GM03348 (cell line): ENCODE measurements at places on chromosomes 7 and 10.

GRCh38 chr7:43648473-43649406, 65.8 kb downstream of the STK17A start:
- DNase-seq, result peak; percentile 43

GRCh38 chr10:112184379-112184778, 814 bp upstream of the GPAM start:
- no peak for DNase-seq

- no peak for DNase-seq
These were observed 72.4 kb downstream of the REEP3 start for GRCh38 chr10:63593576-63593975.

- DNase-seq, result no peak
These were observed 20.6 kb downstream of the PITRM1 start for GRCh38 chr10:3151889-3152565.

GRCh38 chr7:128456255-128456725, 612 bp downstream of the HILPDA start:
- no peak for DNase-seq

DNA sequence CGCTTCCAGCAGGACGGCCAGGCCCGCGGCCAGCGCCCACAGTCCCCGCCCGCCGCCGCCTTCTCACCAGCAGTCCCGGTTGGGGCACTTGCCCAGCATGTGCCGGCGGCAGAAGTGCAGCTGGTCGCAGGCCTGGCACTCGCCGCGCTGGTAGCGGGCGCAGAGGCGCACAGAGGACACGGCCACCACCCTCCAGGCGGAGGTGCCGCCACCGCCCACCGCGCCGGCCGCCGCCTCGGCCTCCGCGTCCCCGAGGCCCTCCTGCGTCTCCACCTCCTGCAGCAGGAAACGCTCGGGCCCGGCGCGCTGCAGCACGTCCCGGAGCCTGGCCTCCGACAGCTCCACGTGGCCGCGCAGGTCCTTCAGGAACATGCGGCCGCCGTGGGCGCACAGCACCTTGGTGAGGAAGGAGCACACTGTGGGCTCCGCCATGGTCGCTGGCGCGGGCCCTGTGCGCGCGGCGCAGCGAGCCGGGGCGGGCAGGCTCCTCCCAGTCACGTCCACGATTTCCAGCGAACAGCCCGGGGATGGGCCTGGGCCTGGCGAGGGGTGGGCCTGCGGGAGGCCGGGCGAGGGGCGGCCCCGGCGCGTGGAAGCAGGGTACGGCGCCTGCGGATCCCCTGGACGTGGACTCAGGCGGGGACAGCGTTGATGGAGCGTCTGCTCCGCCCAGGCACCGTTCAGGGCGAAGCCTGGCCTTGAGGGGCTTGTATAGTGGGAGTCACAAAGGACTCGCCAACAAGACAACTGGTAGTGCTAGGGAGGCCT, at the start of gene ZC3HAV1L:
ZC3HAV1L (minus strand) TSS at position 457 of the 768 bp plus-strand sequence; CDS start at position 432, 25 bp downstream.
- peak; percentile 95 for DNase-seq

DNA sequence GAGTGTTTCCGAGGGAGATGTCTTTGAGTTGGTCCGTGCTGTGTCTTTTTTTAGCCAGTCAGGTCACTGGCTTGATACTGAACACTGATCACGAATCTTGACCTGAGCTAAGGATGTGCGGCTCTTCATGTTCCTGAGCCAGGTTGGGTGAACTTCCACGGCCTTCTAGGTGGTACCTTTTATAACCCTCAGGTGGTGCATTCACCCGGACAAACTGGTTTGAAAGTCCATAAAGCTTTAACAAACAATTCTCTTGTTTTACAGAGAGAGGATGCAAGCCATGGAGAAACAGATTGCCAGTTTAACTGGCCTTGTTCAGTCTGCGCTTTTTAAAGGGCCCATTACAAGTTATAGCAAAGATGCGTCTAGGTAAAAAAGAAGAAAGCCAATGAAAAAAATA, 229.5 kb downstream of the ARHGAP21 start:
- no peak for DNase-seq

- no peak for DNase-seq
These were observed 17.8 kb downstream of the ARHGAP22 start for GRCh38 chr10:48587101-48587500.

GRCh38 chr7:25894002-25894901, 257.7 kb upstream of the NFE2L3 start:
- DNase-seq, result no peak

GRCh38 chr7:85630904-85631600, 444.2 kb upstream of the SEMA3D start:
- DNase-seq, result peak; percentile 6

DNA sequence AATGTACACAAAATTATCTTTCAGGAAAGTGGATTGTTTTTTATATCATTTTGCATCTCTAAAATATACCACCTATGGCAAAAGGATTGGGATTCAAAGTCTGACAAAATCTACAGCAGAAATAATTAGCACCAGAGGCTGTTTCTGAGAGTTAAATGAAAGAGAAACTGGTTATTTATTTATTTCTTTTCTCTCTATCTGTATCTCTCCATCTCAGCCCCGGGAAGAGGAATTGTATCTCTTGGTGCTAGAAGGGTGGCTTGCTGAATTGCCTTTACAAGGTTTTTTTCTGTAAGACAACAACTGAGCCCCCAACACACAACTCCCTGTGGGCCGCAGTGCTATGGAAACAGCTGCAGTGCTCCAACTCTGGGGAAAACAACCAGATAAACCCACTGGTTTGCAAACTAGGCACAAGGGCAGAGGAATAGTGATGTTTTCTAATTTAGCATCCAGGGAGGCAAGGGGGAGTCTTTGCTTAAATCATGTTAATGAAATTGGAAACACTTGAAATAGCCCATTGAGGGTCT, 249.0 kb downstream of the KCNMA1 start:
- DNase-seq, result no peak

- no peak for DNase-seq
These were observed 84.0 kb upstream of the KLF6 start for GRCh38 chr10:3869036-3869435.

GRCh38 chr7:156544919-156545715, 95.5 kb upstream of the RNF32 start:
- no peak for DNase-seq

GRCh38 chr7:139682136-139683013, 95.4 kb downstream of the HIPK2 start:
- peak; percentile 75 for DNase-seq

GRCh38 chr7:17787257-17787656, 153.0 kb downstream of the SNX13 start:
- no peak for DNase-seq

DNA sequence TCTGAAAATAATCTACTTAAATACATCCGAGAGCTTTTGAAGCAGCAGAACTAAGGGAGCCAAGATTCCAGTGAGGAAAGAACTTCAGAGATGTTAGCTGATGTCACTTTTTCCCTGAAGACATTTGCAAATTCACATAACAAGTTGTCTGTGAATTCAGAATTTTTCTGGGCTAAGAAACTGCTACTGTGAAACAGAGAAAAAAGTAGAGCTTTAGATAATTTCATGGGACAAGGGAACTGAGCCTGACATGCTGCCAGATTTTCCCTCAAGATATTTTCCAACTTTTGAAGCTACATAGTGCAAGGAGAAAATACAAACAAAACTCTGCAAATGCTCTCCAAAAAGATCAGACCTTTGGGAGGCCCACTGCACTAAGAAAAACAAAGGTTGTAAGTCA, 484.2 kb downstream of the ANKRD7 start:
- no peak for DNase-seq

GRCh38 chr10:26467639-26468038, 29.5 kb downstream of the APBB1IP start:
- DNase-seq, result no peak

GRCh38 chr7:11341285-11341944, 367.7 kb downstream of the PHF14 start:
- peak; percentile 20 for DNase-seq

DNA sequence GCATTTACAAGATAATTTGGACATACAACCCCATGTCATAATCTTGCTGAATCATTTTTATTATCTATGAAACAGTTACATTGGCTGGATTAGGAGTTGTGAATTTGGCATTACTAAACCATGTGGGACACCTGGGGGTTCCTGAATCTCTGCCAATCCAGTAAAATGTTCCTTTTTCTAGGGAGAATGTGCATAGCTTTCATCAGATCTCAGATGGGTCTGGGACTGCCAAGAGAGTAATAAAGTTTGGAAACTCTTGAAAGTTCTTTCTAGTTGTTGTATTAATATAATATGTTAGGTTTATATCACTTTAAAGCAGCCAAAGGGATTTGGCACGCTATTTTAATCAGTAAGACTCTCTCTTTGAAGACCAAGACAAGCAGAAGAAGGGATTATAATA, 62.7 kb downstream of the SEMA3E start:
- DNase-seq, result no peak

DNA sequence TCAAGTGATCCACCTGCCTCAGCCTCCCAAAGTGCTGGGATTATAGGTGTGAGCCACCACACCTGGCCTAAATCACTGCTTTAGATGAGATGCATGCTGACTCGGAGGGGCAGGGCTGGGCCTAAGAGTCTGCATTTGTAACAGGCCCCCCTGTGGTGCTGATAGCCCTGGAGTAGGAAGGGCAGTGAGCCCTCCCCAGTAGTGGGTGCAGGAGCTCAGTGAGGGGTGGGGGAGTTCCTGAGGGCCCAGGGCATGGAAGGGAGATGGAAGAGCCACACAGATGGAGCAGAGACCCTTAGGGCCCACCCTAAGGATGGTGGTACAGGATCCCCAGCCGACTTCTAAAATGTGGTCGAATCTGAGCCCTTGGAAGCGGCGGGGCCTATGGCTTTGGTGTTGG, 131.7 kb upstream of the PPIF start:
- no peak for DNase-seq

- DNase-seq, result no peak
These were observed 50.8 kb downstream of the SH2D4B start for GRCh38 chr10:80588546-80588945.

GRCh38 chr10:124328477-124329220, 90.1 kb downstream of the OAT start:
- DNase-seq, result no peak

GRCh38 chr7:92095380-92095779, 38.9 kb downstream of the CYP51A1 start:
- no peak for DNase-seq

DNA sequence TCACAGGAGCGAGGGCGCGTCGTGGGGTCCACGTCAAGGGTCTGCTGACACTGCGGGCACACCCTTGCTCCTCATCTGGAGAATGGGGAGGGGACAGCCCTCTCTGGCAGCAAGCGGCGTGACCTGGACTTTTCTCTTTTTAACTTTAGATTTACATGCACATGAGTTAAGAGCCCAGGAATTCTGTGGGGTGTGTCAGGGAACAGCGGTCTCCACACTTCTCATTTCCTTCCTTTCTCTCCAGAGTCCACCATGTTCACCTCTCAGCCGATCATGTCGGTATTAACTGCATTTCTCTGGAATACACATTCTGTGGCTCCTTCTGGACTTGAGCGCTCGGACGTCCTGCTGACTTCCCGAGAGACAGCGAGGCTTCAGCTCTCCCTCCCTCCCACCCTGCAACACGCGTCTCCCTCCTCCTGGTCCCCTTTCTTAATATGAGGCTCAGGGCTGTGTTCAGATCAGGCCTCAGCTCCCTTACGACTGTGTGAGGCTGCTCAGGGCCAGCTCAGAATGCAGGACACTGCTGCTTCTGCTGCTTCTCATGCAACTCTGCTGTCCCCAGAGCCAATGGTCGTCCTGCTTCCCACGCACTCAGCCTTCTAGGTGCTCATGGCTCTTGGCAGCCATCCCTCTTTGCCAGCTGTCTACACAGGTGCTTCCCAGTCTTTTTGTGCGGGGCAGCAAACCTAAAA, 261.3 kb downstream of the ELFN1 start:
- DNase-seq, result no peak

DNA sequence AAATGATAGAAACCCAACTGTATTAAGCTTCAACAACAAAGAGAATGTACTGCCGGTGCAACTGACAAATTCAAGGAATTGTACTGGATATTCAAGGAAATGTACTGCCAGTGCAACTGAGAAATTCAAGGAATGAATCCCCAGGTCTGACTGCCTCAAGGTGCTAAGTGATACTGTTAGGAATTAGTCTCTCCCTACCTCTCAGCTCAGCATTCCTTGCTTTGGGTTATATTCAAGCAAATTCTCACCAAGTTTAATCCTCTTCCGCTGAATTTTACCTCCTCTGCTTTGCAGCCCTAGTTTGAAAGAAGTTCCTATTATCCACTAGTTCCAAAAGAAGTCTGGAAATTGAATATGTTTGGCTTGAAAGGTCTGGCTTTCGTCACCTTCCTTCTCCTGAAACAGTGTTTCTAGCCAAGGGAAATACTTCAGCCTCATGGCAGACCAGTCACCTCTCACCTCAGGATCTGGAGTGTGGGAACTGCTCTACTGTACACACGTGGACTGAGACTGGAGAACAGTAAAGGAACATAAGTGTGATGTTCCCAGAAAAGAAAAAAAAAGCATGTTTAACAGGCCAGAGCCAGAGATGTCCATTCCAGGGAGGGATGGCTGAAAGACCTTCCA, 60.4 kb downstream of the SORCS1 start:
- DNase-seq, result no peak

GRCh38 chr7:140209866-140210609, 33.3 kb upstream of the KDM7A start:
- DNase-seq, result no peak

GRCh38 chr7:20214921-20215669, 2.1 kb downstream of the MACC1 start:
- DNase-seq, result no peak

GRCh38 chr7:96127746-96128145, 194.2 kb downstream of the SLC25A13 start:
- DNase-seq, result no peak

GRCh38 chr10:3807211-3807927, 22.4 kb upstream of the KLF6 start:
- no peak for DNase-seq

GRCh38 chr10:110508806-110509544, 11.3 kb downstream of the DUSP5 start:
- no peak for DNase-seq

DNA sequence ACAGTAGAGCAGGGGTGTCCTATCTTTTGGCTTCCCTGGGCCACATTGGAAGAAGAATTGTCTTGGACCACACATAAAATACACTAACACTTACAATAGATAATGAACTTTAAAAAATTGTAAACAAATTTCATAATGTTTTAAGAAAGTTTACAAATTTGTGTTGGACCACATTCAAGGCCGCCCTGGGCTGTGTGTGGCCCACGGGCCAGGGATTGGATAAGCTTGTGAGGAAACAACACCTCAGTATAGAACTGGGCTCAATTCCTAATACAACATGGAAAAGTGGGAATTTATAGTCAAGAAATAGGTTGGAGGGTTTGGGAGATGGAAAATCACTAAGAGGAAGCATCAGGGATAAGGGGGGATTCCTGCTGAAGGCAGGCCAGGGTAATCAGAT, 17.7 kb downstream of the ZNF277 start:
- no peak for DNase-seq

- DNase-seq, result no peak
These were observed 19.8 kb downstream of the IGF2BP3 start for GRCh38 chr7:23450518-23450917.

GRCh38 chr10:123945325-123945920, 53.8 kb upstream of the CPXM2 start:
- peak; percentile 65 for DNase-seq

DNA sequence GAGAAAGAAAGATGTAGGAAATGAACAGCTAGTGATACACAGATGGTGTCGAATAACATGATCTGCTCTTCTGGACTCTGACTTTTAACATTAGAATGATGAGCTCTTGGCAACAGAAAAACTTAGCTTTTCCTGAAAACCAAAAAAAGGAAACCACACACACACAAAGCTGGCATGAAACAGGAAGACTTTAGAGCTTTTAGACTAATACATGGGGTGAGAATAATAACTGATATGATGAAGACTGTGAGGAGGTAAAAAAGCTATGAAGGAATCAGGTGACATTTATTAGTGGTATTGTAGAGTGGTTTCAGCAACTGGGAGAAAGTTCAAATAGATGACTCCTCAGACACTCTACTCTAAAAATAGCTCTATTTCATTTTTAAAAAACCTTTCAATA, 491.9 kb downstream of the PARD3 start:
- peak; percentile 35 for DNase-seq
